Activated CD4-positive, alpha-beta T cell treated with anti-CD3 and anti-CD28 coated beads, Interleukin-2, Interleukin-4, amounts not matched to agents 100 ng/mL and 50 ng/mL, durations not matched to agents 16 hours and 8 hours (primary cell): ENCODE measurements at places on chromosomes 3 and 15.
A peak's percentile ranks its signal among the peaks of the same experiment; 100 is the strongest.

DNA sequence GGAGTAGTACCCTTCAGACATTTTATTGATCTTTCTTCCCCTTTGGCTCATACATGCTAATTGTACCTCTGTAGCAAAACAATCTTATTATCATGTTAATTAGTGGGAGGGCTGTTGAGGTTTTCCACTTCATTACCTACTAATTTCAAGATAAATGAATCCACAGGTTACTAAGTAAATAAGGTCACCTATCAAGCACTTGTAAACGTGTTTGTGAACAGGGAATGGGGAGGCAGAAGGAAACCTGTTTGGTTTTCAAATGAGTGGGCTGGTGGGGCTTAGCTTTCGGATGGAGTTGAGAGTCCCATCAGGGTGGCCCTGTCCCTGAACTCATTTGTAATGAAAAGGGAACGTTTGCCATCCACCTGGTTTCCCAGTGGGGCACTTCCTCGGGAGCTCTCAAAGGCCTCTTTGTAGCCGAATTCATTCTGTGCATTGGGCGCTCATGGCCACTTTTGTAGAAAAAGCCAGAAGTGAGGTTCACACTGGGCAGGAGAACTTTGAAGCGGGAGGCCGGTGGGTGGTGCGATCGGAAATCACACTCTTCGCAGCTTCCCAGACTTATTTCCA is 419.8 kb upstream of the NR2F2 start:
- DNase-seq: no peak

- no peak for DNase-seq
These were observed 584.8 kb downstream of the DIPK2A start for GRCh38 chr3:144556392-144556791.

DNA sequence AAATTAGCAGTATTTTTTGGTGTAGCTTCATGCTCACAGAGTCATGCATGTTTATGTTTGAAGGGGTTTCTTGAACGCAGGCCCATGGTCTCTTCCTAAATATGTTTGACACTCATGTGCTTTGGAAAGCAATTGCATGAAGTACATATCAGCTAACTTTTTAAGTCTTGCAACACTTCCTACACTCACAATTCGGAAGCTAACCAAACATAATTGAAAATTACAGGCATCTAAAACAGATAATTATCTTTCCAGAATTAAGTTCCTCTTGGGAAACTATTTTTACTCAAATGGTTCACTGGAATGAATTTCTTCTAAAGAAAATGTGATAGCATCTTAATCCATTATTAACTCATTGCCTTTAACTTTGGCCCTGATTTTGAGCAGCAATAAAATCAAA is 438.9 kb downstream of the RAP2B start:
- DNase-seq: no peak

GRCh38 chr3:16300881-16301359 is 35.9 kb downstream of the OXNAD1 start:
- DNase-seq: peak; percentile 72

DNA sequence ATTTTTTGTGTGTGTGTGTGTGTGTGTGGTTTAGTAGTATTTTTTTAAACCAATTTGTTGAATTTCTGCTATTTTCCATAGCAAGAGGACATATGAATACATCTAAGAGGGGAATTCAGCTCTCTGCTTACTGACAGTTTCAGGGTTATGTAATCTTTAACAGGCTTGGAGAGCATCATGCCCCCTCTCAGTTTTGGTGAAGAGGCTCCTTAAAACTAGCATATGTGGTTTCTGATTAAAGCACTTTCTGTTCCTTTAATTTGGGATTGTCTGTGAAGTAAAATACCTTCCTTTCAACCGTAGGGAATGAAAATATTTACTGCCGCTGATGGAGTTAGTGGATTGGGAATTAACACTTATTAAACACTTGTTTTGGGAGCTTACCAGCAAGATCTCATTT is 19.4 kb upstream of the NFKBIZ start:
- no peak for DNase-seq

DNA sequence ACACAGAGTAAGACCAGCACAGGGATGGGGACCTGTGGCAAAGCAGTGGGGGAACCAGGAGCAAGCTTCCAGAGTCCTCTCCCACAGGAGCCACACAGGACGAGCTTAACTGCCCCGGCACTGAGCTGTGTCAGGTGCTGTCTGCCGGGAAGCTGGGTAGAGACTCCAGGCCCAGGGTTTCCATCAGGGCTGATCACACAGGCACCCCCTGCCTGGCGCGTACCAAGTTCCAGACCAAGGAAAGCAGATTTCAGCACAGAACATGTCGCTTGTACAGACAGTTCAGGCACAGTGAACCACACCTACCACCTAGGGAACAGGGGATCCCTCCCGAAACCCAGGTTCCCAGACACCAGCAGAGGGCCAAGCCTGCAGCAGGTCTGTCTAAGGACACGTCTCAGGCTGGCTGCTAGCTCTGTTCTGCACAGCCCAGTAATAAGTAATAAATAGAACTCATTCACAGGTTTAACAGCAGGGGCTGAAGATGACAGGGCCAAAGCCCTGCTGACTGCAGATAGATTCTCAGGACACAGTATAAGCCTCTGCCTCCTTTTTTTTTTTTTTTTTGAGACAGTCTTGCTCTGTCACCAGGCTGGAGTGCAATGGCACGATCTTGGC is 30.2 kb upstream of the OCA2 start:
- DNase-seq: no peak

DNA sequence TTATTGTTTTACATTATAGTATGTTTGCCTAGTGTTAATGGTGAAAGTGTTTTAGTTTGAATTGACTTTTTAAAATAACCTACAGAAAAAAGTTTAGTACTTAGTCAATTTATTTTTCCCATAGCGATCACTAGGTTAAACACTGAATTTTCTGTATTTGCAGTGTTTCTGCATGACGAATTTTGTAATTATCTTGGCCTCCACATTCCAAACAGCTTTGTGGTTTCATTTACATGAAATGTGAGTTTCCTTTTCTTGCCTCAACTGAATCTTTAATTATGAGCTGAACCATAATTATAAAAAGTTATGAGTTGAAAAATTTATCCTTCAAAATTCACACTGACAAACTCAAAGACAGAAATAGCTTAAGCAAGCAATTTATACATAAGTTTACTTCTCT is 235.5 kb downstream of the CTNNB1 start:
- DNase-seq: no peak
